ENCODE measurements at places on chromosomes 5 and 9. TPM values are rescaled to one million over a fixed set of nuclear protein-coding genes. Genes with fewer than 3 reads are reported as not detected.

GRCh38 chr5:171823269-171823668, 37.7 kb downstream of the SMIM23 start:
- DNase-seq = no peak

GRCh38 chr9:22049411-22049810, 40.3 kb upstream of the CDKN2B start:
- no peak for DNase-seq

GRCh38 chr5:169442403-169442874, 141.1 kb upstream of the SPDL1 start:
- DNase-seq = no peak

- no peak for DNase-seq
These were observed 933.8 kb upstream of the DMAC1 start for GRCh38 chr9:8733131-8733954.

CCNJL gene
- 3.2 TPM for total RNA-seq

- no peak for DNase-seq
These were observed 82.9 kb downstream of the ERBIN start for GRCh38 chr5:66009277-66009676.

DNA sequence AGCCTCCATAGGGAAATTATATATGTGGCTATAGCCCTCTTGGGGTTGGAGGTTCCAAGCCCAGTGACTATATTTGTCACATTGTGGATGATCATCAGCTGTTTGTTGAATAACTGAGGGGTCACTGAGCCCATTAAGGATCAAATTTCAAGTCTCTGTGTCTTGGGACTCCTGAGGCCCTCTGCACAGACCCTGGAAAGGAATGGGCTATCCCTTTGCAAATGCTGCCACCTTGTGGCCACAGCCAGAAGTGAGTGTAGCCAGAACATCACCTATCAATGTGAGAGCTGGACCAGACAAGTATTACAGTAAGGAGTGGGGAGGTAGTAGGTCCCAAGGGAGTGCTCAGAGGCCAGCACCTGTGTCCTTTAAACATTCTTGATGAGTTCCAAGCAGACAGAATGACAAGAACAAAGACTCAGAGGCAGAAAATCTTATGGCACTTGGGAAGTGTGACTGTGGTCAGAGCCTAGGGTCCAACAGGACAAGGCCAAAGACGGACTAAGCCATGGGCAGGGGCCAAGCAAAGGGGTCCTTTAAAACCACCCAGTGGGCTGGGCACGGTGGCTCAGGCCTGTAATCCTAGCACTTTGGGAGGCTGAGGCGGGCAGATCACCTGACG, 8.2 kb downstream of the RPP25L start:
- no peak for DNase-seq

DNA sequence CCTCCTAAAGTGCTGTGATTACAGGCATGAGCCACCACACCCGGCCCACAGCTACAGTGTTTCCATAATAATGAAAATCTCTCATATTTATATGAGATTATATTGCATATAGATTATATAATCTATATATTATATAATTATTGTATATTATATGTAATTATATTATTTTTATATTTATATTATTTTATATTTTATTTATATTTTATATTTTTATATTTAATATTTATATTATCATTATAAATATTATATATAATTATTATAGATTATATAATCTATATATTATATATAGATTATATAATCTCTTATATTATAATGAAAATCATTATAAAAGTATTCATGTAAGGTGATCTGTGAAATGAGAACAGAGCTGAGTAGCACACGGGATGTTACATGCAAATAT, 11.5 kb downstream of the ANKRD18B start:
- DNase-seq = no peak
